ENCODE measurements at places on chromosomes 2 and 18.

- no peak for DNase-seq
These were observed 270.8 kb downstream of the ZNF407 start for GRCh38 chr18:74868461-74868860.

GRCh38 chr18:80147418-80148325 lies 38.6 kb downstream of the ADNP2 start:
- peak; percentile 67 for DNase-seq

GRCh38 chr2:18784245-18784644 lies 194.9 kb upstream of the NT5C1B start:
- DNase-seq: no peak

GRCh38 chr2:8552293-8552801 lies 129.5 kb upstream of the ID2 start:
- DNase-seq: no peak

GRCh38 chr18:22456547-22456946 lies 38.8 kb upstream of the CTAGE1 start:
- DNase-seq: no peak

GRCh38 chr2:163419000-163419830 lies 316.6 kb downstream of the FIGN start:
- no peak for DNase-seq

- DNase-seq: no peak
These were observed 159.1 kb upstream of the CREB1 start for GRCh38 chr2:207370646-207371045.

GRCh38 chr18:59085126-59085794 lies 54.4 kb upstream of the SEC11C start:
- DNase-seq: peak; percentile 30

- DNase-seq: no peak
These were observed at the start of gene LDLRAD4 for GRCh38 chr18:13218368-13218991. Gene LDLRAD4, plus strand, starts transcription at chr18:13218760.

DNA sequence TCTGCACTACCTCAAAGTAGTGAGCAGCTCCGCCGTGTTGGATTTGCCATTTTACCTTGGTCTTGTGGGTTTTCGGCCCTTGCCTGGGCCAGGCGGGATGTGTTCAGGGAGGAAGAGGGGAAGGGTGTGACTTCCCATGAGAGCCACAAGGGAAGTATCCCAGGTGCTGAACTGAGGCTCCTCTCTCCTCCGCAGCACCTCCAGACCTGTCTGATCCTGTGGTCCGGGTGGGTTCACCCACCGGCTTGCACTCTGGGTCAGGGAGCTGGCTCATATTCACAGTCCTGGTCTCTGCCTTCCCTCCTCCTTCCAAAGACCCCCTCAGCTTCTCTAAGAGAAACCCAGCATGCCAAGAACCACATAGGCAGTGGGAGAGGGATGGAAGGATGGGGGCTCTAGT lies 235.8 kb downstream of the SEPTIN10 start:
- no peak for DNase-seq

- no peak for DNase-seq
These were observed 33.0 kb downstream of the RAB1A start for GRCh38 chr2:65096948-65097347.

- no peak for DNase-seq
These were observed 440.1 kb downstream of the ZEB2 start for GRCh38 chr2:144079803-144080202.

DNA sequence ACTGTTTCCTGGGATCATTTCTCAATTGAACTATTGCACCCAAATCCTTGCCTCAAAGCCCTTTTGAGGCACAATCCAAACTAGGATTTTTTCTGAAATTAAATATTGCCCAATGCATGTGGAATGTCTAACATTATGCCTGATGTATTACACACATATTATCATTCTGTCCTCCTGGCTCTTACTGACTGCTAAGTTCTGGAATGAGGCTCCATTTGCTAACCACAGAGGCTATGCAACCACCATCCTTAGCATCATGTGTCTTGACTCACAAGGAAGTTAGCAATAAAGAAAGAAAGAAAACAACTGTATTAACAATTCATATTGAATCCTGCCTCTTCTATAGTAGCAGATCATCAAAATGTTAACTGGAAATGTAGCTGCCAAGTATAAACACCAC lies 1142.7 kb downstream of the CNTNAP5 start:
- DNase-seq: no peak

DNA sequence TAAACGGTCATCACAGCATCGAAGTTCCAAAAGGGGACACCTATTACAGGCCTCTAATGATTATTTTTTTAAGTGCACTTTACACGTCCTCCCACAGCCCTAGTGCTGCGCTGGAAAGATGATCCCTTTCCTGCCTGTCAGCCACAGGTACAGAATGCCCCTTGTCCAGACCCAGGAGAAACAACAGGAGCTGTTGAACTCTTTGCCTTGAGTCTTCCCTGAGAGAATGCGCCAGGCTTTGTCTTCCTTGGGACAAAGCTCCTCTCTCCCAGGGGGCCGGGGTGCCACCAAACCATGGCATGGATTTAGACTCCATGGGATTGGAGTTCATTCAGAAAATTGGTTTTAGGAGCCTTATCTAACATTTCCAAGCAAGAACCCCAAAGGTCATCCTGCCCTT lies 319.0 kb upstream of the SOX11 start:
- no peak for DNase-seq

DNA sequence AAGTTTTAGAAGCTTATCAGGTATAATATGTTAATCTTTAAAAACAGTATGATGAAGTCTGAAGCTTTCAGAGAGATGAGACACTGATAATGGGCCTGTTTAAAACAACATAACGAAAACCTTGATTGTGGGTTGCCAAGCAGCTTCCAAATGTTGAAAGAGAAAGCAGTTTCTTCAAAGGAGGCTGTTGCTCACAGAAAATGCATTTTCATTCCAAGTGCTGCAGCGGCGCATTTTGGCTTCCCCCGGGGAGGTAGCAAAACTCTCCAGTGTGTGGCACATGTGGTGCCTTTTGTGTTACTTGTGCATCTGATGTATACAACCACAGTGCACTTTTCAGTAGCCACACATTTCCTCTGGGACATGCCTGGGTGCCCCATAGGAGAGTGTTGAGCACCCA lies 66.1 kb downstream of the TMEFF2 start:
- DNase-seq: no peak

GRCh38 chr2:210224591-210224940 lies 681 bp downstream of the ACADL start:
- DNase-seq: no peak

DNA sequence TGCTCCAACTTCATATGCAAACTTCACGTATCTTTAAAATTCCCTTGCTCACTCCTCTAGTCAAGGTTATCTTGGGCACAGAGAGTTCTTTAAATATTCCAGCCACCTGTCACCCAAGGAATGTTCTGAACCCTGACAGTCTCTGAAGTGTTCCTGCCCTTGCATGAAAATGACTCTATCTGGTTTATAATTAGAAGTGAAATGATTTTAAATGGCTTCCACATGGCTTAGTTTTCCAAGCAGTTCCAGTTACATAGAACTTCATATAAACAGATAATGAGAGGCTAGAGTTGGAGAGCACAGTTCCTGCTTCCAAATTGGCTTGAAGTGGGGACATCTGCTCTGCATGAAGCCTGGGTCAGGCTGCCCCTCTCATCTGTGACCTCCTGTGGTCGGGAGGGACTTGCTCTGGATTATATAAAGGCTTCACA lies 81.9 kb downstream of the SLC4A3 start:
- DNase-seq: no peak

- DNase-seq: no peak
These were observed 143.5 kb upstream of the LMAN1 start for GRCh38 chr18:59502274-59503175.

GRCh38 chr2:215137741-215138340 lies 585 bp downstream of the ABCA12 start:
- no peak for DNase-seq

- no peak for DNase-seq
These were observed 6.9 kb downstream of the OSR1 start for GRCh38 chr2:19351499-19351898.

- no peak for DNase-seq
These were observed 8.4 kb upstream of the NT5DC4 start for GRCh38 chr2:112712465-112712864.

GRCh38 chr2:160924936-160925353 lies 235.3 kb upstream of the TANK start:
- no peak for DNase-seq

GRCh38 chr2:19098467-19099160 lies 259.8 kb downstream of the OSR1 start:
- DNase-seq: no peak

DNA sequence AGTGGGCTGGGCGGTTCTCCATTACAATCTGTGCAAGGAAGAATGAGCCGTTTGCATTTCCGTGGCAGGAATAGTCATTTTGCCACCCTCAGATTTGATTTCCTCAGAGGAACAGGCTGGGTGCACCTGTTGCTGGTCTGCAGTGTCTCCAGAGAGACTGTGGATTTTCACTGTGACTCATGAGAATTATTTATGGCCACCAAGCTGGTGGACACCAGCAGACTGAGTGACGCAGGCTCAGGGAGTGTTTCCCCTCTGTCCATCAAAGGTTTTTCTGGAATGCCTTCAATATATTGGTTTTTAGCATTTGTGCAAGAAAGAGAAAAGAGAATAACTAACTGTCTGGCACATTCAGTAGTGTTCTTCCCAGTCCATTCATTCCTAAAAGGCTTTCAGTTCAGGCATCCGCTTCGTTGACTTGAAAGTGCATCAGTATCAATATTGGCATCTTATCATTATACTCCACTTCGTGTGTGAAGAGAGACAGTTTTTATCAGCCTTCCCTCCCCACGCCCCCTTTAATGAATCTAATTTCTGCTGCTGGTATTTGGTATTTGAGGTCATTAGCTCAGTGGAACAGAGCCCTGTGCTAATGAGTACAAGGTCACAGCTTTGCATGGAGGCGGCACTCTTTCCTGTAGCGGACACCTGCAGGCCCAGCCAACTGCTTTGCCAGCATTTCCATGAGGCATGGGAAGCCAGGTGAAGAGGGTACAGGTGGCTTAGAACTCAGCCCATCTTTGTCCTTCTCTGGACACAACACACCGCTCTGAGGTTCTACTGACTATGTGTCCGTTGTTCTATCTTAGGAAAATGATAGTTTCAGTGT lies 39.9 kb downstream of the PRKCE start:
- DNase-seq: no peak

DNA sequence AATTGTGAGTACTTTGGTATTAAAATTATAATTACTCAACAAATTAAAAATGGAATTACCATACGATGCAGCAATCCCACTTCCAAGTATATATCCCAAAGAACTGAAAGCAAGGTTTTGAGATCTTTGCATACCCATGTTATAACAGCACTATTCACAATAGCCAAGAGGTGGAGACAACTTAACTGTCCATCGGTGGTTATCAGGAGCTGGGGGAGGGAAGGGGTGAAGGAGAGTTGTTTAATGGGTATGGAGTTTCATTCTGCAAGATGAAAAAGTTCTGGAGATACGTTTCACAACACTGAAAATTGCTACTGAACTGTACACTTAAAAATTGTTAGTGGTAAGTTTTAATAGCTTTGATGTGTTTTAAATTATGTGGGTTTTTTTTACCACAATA lies 25.7 kb downstream of the RAB10 start:
- DNase-seq: no peak

DNA sequence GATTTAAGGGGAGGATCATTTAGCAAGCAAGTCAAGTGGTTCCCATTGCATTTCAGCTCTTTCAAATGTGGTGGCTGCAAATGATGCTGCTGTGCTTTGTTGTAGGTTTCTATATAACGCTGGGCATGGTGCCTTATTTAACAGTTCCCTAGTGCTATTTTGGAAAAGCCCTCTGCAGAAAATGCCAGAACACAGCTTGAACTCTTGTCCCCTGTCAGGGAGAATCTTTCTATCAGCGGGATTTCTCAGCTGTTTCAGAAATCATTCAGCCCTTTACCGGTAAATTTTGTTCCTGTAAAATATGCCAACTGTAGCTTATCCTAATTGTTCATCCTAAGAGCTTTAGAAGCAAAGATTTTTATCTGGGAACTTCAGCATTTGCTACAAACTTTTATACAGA lies 77.8 kb upstream of the DTNA start:
- DNase-seq: no peak

DNA sequence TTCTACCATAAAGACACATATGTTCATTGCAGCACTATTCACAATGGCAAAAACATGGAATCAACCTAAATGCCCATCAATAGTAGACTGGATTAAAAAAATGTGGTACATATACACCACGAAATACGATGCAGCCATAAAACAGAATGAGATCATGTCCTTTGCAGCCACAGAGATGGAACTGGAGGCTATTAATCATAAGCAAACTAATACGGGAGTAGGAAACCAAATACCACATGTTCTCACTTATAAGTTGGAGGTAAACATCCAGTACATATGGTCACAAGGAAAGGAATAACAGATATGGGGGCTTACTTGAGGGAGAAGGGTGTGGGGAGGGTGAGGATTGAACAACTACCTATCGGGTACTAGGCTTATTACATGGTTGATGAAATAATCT lies 7.7 kb downstream of the HMSD start:
- DNase-seq: no peak

GRCh38 chr2:38097988-38098385 lies 22.0 kb upstream of the CYP1B1 start:
- no peak for DNase-seq

- DNase-seq: no peak
These were observed 38.8 kb upstream of the METTL21A start for GRCh38 chr2:207663870-207664545.

DNA sequence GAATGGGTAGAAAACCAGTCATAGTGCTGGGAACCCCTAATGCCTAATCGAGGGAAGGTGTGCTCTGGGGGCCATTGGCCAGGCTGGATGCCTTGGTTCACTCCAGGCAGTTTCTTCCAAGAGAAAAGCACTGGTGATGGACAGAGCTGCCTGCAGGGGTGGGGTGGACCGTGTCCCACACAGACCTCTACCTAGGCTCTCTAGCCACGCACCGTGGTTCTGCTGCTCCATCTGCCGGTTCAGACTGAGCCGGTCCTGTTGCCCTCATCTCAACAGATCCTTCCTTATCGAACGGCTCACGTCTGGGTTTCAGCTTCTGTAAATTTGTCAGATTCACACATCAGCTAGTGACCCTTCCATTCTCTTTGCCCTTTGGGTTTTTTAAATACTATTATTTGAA lies 46.4 kb downstream of the RALB start:
- DNase-seq: no peak

GRCh38 chr2:128682266-128682665 lies 363.6 kb upstream of the HS6ST1 start:
- DNase-seq: no peak

GRCh38 chr2:45884126-45884525 lies 232.7 kb downstream of the PRKCE start:
- DNase-seq: no peak

GRCh38 chr2:15795426-15795825 lies 144.9 kb upstream of the MYCN start:
- no peak for DNase-seq

- DNase-seq: no peak
These were observed 146.1 kb downstream of the RIT2 start for GRCh38 chr18:42969366-42969765.

DNA sequence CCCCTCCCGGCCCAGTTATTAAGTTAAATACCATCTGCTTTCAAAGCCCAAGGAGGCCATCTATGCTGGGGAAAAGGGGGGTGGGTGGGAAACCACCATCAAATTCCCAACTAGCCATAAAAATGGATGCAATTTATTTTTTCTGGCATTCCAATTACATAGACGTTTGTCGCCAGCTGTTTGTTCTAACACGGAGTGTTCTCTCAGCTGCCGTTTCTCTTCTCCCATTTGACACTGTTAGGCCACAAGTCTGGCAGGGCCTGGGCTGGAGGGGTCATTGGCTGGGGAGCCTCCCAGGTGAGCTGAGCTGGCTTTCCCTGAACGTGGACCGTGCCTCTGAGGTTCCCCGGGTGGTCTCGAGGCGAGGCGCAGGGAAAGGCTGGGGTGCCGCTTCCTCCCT lies 16.6 kb downstream of the ATOH8 start:
- DNase-seq: no peak
